ENCODE measurements at places on chromosomes 7 and 10.

DNA sequence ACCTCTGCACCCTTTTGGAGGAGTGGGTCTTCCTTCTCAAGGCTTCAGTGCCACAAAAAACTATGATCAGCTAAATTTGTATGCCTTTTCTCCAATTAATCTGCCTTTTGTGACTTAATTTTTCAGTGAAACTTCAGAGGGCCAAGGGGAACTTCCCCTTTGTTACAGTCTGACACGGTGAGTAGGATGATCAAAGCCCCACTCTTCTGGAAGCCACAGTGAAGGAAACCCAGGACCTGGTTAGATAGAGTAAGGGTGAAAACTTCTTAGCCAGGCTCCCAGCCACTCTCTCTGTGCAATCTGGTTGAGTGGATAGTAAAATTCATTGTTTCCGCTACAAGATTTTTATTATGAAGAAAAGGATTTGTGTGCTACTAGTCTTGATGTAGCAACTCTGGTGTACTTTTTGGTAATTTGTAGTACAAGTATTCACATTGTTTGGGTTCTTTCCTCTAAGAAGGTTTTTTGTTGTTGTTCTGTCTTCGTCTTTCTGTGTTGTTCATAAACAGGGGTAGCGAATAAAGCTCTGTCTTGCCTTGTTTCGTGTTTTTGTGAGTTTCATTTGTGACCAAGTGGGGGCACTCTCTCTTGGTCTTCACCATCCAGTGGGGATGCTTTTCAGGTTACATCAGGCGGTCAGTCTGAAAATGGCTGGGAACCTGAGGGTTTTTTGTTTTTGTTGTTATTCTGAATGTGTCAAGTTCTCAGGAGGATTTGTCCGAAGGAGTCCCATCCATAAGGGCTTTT, 268.5 kb upstream of the NPSR1 start:
- no peak for DNase-seq

DNA sequence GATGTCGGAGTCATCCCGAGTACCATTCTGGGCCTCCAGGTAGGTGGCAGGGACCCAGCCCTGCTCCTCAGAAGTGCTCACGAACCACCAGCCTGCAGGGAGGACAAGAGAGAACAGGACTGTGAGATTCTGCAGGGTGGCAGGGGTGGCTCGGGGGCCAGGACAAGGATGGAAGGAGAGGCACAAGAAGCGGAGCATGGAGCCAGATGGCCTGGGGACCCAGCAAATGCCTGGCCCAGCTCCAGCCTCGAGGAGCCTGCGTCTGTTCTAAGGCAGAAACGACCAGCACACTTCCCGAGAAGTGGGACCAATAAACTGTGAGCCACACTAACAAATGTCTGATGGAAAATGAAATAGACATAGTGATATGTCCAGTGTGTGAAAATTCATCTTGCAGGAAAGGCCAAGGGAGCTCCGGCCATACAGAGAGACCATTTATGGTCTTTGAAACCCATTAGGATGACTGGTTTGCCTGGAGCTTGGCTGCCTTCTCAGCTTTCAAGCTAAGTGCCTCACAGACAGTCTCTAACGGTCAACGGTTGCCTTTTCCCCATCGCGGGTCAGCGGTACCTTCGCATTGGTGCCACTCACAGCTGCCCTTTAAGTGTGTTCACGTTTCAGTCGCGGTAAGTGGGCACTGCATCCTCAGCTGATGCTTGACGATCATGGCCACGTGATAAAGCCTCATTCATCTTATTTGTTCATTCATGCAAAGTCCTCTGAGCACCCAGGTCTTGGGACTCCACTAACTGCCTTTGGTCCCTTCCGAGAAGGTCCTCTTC, 133.8 kb downstream of the NEURL1 start:
- no peak for DNase-seq

- no peak for DNase-seq
Measured at GRCh38 chr7:26928703-26929347, 64.4 kb upstream of the SKAP2 start.

GRCh38 chr10:119688033-119688508, 36.9 kb downstream of the BAG3 start:
- no peak for DNase-seq

GRCh38 chr7:29090836-29091601, 55.3 kb downstream of the CPVL start:
- no peak for DNase-seq

GRCh38 chr7:80018941-80019808, 115.5 kb upstream of the GNAI1 start:
- no peak for DNase-seq

- no peak for DNase-seq
Measured at GRCh38 chr7:42193471-42194129, 43.4 kb downstream of the GLI3 start.
